Stimulated activated CD8-positive, alpha-beta memory T cell treated with anti-CD3 and anti-CD28 coated beads, Interleukin-7, amount 100 ng/mL, for 1 hour (primary cell): ENCODE measurements at places on chromosomes 4 and X.

- no peak for DNase-seq
Observed at GRCh38 chrX:15664487-15665444, at the start of gene CLTRN. Gene CLTRN, minus strand, starts transcription at chrX:15664805. Its CDS starts 30 bp downstream, at chrX:15664775.

DNA sequence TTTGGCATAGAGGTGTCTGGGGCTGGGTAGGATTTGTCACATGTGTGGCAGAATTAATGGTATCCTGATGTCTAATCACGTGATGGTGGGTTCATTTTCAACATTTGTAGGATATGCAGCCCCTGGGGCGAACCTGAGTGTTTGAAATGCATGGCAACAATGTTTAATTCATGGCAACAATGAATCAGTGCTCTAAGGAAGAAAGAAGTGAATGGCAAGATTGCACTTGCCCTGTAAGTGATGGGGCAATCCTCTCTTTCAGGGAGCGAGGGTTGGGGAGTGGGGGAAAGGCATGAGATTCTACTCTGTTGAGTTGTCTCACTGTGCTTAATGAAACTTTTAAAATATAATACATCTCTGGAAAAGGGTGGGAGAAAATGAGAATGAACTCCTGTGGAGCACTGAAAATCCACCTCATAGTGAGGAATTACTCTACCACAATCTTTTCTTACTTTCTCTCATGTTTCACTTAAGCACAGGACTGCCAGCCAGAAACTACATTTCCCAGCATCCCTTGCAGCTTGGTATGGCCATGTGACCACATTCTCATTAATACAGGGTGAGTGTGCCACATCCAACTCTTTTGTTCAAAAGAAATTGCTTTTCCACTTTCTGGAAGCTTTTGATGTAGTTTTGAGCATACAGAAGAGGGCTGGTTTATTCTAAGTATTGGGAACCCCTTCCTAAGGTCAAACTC, 64.0 kb upstream of the PGM2 start:
- no peak for DNase-seq

DNA sequence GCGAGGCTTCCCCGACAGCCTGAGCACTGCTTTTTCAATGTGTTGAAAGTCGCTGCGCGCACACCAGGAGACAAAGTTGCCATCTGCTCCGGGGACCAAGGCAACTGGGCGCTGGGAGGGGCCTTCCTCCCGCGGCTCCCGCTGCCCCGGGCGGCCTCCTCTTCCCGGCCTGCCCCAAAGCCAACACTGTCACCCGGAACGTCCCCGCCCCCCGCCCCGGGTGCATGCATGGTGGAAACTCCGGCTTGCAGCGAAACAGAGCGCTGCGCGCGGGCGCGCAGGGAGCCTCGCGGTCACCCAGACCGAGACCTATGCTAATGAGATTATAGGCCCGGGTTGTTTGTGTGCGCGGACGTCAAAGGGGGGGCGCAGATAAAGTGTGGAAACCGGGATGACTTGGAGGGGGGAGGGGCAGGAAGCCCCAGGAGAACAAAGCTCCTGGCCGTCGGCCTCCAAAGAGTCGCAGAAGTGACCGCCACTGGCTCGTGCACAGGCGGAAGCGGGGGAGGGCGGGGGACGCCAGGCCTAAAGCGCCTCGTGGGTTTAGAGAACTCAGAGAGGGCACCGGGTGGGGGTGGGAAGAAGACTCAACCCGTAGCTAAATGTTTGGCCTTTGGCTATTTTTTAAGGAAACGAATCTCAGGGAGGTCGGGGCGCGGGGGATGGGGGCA, 88.8 kb downstream of the BCOR start:
- DNase-seq = no peak

DNA sequence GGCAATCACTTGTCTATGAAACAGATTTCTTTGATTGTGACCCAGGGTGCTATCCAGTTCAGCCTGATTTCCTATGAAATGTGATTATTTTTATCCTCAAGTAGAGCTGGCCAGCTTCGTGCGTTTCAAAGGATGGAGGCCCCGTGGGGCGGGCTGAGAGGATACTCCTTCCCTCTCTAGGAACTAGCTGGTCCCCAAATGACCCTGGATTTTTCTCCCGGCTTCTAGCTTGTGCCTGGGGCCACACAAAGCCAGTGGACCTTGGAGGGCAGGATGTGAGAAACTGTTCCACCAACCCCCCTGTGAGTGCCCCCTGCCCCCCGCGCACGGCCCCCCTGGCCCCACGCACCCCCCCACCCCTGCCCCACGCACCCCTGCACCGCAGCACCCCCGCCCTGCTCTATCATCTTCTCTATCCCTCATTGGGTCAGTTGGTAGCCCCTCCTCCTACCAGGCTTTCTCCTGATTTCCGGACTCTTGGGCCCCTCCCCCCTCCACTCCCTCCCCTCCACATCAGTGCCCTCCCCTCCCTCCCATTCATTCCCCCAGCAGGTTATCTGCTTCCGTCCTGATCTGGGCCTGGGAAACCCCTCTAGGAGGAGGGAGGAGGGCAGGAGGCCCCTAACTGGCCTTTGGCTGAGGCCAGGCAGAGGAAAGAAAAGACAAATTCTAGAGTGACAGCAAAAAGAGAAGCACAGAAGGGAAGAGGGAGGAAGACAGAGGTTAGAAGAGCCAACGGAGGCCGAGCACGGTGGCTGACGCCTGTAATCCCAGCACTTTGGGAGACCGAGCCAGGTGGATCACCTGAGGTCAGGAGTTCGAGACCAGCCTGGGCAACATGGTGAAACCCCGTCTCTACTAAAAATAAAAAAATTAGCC, 3.3 kb downstream of the XPNPEP2 start:
- DNase-seq = no peak

GRCh38 chrX:138690591-138690990, 20.9 kb downstream of the FGF13 start:
- DNase-seq = no peak

- DNase-seq = no peak
Observed at GRCh38 chr4:172843192-172843591, 325.4 kb upstream of the GALNT7 start.

- DNase-seq = no peak
Observed at GRCh38 chrX:100911731-100912130, 17.0 kb downstream of the XKRX start.
